ENCODE measurements at places on chromosomes 1 and 21.
A peak's percentile ranks its signal among the peaks of the same experiment; 100 is the strongest.

DNA sequence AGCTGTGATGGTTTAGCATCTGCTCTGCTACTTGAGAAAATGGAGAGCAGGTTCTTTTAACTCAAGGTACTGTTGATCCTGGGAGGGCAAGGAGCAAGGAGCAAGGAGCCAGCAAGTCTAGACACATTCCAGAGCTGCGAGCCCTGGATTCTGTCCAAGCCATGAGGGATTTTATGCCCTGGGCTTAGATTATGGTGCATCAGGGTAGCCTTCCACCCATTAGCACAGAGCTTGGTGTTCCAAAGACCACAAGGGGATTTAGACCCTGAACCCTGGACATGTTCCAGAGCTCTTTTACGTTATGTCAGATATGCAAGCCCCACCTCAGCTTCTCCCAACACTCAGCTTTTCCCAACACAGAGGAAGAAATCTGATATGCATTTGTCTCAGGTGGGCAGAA is 2.0 kb upstream of the OR14I1 start:
- no peak for DNase-seq

- DNase-seq, result no peak
Observed at GRCh38 chr21:28810826-28811524, 181.7 kb downstream of the LTN1 start.

GRCh38 chr1:201277441-201277840 is 5.9 kb upstream of the PKP1 start:
- DNase-seq, result no peak

DNA sequence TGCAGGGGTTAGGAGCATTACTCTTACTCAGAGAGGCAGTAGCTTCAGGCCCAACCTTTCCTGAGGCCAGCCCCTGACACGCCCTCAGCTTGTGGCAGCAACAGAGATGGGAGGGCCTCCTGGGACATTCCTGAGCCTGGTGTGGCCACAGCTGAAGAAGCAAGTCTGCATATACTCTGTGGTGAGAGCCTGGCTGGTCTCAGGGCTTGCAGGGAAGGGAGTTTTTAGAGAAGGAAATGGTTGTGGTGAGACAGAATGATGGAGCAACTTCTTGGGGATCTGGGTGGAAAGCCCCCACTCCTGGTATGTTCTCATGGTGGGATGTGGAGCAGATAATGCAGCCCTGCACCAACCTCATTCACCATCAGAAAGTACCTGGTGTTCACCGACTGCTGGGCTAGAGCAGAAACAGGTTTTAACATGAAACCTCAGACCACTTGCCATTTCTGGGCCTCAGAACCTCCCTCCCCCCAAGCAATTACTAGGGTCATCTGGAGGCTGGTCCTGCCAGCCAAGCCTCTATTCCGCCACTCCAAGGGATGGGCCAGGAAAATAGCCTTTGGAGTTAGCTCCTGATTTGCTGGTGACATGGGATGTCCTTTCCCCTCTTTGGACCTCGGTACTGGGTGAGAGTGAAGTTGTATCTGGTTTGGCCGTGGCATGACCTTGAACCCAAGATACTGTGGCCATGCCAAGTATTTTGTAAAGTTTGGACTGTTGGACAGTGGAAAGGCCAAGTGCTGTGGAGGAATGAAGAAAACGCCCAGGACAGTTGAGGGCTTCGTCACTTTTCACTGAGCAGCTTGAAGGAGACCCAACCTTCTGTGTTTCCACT is 28.1 kb upstream of the RNF19B start:
- DNase-seq, result peak; percentile 97

DNA sequence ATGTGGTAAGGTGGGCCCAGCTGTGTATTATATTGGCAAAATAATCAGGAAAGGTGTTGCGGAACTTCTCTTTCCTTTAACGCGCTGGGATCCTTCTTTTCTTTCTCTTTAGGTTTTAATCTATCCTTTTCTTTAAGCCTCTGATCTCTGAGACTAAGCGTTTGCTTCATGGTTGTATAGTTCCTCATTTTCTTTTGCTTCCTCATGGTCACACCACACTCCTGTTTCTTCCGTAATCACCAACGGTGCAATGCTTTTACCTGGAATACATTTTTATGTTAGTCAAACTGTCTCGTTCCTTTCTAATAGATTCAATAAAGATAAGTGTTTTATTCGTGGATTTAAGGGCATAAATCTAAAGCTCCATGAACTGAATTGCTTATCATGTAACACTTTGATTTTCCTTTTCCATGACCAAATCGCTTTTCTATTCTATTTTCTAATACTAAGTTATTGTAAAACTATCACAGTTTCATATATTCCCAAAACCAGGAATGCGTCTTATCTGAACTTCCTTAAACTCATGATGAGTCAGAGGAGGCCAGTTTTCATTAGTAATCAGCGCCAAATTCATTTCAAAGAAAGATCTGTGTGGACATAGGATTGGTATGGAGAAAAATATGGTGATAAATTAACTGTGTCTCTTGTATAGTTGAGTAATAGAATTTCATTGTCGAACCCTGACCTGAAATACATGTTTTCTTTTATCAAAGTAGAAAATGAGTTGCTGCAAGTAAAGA is 12.2 kb downstream of the SDCCAG8 start:
- DNase-seq, result peak; percentile 82

DNA sequence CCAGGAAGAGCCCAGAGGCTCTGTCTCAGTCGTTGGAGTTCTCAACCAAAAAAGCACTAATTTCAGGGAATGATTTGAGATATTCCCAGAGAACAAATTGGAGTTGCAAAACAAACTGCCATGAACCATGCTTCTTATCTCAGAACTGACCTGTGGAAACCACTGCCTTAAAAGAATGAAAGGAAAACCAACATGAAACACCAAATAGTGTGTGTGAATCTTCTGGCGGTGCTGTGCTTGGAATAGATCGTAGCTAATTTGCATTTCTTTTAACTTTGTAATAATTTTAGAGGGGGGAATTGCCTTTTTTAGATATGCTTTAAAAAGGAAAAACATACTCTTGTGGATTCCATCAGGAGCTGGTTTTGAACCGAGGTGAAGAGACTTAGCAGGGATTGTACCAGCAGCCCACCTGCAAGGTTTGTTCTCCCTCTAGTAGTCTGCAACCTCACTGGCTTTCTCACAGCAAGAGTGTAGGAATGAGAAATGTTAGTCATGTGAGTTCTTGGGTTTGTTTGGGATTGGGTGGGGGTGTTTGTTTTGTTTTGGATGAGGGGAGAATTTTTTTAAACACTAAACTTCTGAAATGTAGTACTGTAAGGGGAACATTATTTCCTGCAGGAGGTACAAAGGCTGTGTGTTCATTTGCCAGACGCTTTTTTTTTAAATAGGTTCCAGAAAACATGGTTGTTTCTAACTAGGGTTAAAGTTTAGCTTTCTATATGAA is 45.7 kb upstream of the ANGPTL1 start:
- no peak for DNase-seq

GRCh38 chr1:236515443-236515958 is 8.3 kb upstream of the LGALS8 start:
- no peak for DNase-seq

GRCh38 chr21:33058957-33059356 is 11.0 kb upstream of the OLIG1 start:
- no peak for DNase-seq

- DNase-seq, result no peak
Observed at GRCh38 chr21:36193200-36193599, 36.6 kb downstream of the DOP1B start.

GRCh38 chr21:16587141-16587581 is 857.4 kb downstream of the USP25 start:
- peak; percentile 82 for DNase-seq

- peak; percentile 44 for DNase-seq
Observed at GRCh38 chr1:204198348-204199340, 2.4 kb upstream of the KISS1 start.

GRCh38 chr1:184167352-184167751 is 115.8 kb downstream of the TSEN15 start:
- DNase-seq, result no peak

DNA sequence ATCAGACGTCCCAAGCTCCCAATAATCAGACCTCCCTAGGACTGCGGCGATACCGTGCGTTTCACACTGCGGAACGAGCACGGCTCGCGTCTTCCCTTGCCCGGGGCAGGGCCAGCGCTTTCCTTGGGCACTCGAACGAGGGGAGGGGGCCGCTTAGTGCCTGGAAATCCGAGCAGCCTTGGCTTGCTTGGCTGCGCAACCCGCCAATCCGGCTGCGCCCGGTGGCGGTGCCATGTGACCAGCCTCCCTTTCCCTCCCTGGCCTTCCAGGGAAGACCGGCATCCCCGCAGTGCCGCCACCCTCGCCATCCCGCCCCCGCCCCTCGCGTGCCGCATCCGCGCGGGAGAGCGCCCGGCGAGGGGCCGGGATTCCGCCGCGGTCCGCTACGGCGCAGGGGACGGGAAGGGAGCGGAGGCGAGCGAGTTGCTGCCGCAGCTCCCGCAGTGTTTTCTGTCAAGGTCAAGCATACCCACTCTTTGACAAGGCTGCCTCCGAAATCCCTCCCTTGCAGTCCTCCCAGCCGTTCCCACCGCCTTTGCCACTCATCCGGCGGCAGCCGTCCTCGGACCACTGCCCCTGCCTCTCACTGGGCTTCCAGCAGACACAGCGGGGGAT is 8.3 kb upstream of the RNF19B start:
- peak; percentile 60 for DNase-seq

DNA sequence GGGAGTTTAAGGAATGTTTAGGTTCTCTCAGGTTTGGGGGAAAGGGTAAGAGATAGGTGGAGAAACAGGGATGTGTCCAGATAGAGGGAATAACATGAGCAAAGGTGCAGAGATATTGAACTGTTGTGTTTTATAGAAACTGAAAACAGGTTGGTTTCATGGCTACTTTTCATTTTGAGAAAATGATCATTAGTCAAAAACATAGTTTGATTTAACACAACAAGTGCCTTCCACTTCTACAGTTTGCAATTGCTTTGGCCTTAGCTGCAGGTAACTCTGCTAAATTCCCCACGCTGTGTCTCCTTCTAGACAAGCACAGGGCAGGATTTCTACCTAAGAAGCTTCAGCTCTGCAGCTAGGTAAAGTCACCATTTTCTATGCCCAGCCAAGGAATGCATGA is 124.9 kb downstream of the RGS2 start:
- no peak for DNase-seq

GRCh38 chr21:22758478-22758877 is 1760.3 kb downstream of the NCAM2 start:
- peak; percentile 0 for DNase-seq

GRCh38 chr1:172351754-172352161 is 68.7 kb upstream of the C1orf105 start:
- peak; percentile 68 for DNase-seq

- no peak for DNase-seq
Observed at GRCh38 chr1:2476061-2476999, at the start of gene PLCH2. Gene PLCH2, plus strand, starts transcription at chr1:2476289. Its CDS starts 300 bp downstream, at chr1:2476589.

Measured in astrocyte of the spinal cord (primary cell).